ENCODE measurements at places on chromosomes 5 and 9. TPM values are rescaled to one million over a fixed set of nuclear protein-coding genes. Genes with fewer than 3 reads are reported as not detected.

CRAT gene
- 12.5 TPM for total RNA-seq

ANKRD34B gene
- total RNA-seq: not detected

SHISAL2B gene
- total RNA-seq: not detected

CTXN3 gene
- total RNA-seq: not detected

GRCh38 chr9:93161786-93162562 is 22.0 kb upstream of the WNK2 start:
- H3K27me3 ChIP-seq: no peaks in the 10 kb centered on the region
- no peak overlapping the region for H3K27ac ChIP-seq
- H3K4me3 ChIP-seq: no peak overlapping the region
- DNase-seq: no peak
- no peaks in the 10 kb centered on the region for H3K36me3 ChIP-seq
- H3K4me1 ChIP-seq: no peaks in the 10 kb centered on the region

DNA sequence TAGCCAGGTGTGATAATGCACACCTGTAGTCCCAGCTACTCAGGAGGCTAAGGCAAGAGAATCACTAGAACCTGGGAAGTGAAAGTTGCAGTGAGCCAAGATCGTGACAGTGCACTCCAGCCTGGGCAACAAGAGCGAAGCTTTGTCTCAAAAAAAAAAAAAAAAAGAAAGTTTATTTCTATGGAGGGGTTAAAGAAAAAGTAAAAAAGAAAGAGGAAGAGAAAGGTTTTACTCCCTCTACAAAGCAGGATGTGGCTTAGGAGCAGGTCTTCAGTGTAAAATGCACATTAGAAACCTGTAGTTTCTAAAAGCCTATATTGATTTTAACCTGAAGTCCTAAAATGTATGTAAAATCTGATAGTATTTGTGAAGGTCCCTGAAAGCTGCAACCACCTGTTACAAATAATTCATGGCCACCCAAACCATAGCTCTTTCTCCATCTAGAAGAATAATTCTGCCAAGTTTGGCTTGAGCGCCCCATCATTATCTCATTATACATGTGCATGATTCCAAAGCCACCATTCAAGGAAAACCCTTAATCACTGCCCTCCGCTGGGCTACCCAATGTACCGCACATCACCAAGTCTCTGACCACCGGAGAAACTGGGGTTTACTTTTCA is 3.4 kb downstream of the FNBP1 start:
- H3K4me1 ChIP-seq: peaks cover 70% of the 10 kb centered on the region
- H3K27ac ChIP-seq: peak overlapping the region; percentile 87
- peak overlapping the region; percentile 100 for H3K4me3 ChIP-seq
- H3K36me3 ChIP-seq: no peaks in the 10 kb centered on the region
- peak; percentile 73 for DNase-seq
- no peaks in the 10 kb centered on the region for H3K27me3 ChIP-seq

DNA sequence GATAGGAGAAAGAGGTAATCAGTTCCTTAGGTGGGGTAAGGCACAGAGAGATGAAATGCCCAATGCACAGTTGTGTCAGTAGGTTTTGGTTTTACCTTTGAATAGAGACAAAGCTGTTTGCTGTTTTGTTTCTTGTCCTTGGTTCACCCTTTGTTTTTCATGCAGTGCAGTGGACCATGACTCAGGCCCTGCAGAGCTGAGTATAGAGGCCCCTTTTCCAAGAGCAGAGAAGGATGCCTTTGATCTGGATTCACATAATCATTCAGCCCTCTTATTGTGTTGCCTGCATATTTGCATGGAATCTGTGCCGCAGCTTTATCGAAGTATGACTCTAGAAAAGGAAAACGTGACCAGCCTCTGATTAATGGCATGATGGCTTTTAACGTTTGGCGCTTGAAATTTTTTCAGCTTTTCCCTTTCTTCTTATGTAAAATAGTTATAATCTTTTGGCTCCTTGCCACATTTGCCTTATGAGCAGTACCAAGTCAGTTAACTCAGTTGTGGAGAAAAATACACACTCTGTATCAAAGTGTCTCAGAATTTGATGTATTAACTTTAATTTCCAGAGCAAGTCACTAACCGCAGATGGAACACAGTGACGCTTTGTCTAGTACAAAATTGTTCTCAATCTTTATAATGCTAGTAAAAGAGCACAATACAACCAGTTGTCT is 197.6 kb downstream of the KDM4C start:
- no peaks in the 10 kb centered on the region for H3K27me3 ChIP-seq
- DNase-seq: peak; percentile 21
- H3K27ac ChIP-seq: no peak overlapping the region
- no peak overlapping the region for H3K4me3 ChIP-seq

- H3K4me1 ChIP-seq: no peaks in the 10 kb centered on the region
- no peak overlapping the region for H3K27ac ChIP-seq
- no peak for DNase-seq
- peaks cover 10% of the 10 kb centered on the region for H3K27me3 ChIP-seq
- H3K36me3 ChIP-seq: no peaks in the 10 kb centered on the region
Measured at GRCh38 chr5:142684508-142685041, 1.3 kb downstream of the FGF1 start.

GRCh38 chr9:127931092-127931881 is 710 bp upstream of the PIP5KL1 start:
- H3K27ac ChIP-seq: no peak overlapping the region
- H3K4me1 ChIP-seq: peaks cover 51% of the 10 kb centered on the region
- H3K27me3 ChIP-seq: no peaks in the 10 kb centered on the region
- no peak for DNase-seq
- H3K36me3 ChIP-seq: no peaks in the 10 kb centered on the region

DNA sequence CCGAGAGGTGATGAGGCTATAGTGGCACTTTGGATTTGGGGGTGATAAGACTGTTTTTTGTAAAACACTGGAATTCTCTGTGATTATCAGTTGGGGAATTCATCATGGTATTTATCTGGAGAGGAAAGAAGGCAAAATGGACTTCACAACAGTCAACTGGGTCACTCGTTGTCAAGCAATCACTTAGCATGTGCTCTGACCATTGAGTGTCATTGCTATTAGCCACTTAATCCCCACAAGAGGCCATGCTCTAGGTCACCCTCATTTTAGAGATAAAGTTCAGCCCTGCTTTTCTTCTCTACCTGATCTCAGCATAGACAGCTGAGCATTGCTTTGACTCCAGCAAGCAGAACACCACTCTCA is 160.1 kb upstream of the PITX1 start:
- no peak for DNase-seq
- peaks cover 12% of the 10 kb centered on the region for H3K27me3 ChIP-seq
- peaks cover 6% of the 10 kb centered on the region for H3K4me1 ChIP-seq
- no peak overlapping the region for H3K27ac ChIP-seq
- no peak overlapping the region for H3K4me3 ChIP-seq

GRCh38 chr9:121561385-121562222 is 62.0 kb upstream of the GGTA1 start:
- H3K4me1 ChIP-seq: no peaks in the 10 kb centered on the region
- H3K36me3 ChIP-seq: no peaks in the 10 kb centered on the region
- no peaks in the 10 kb centered on the region for H3K27me3 ChIP-seq
- H3K4me3 ChIP-seq: no peak overlapping the region
- DNase-seq: no peak
- no peak overlapping the region for H3K27ac ChIP-seq

All from CD4-positive, CD25-positive, alpha-beta regulatory T cell (primary cell).